ENCODE measurements at places on chromosomes 5 and 9. TPM values are rescaled to one million over a fixed set of nuclear protein-coding genes. Genes with fewer than 3 reads are reported as not detected.

DNA sequence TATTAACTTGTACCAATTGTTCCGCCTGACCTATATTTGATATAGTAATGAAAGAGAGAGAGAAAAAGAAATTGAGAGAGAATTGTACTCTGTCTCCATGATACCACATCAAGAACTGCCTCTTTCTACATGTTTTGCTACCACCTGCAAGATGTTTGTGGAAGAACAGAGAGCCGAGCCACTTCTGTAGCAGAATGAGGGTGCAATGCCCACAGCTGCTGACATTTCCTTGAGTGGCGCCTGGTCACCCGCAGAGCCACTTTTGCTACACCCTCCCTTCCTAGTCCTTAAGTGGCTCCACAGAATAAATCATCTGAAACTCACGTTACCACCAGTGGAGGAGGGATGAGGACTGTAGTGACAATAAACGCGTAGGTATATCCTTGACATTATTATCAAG lies 17.1 kb upstream of the FAM81B start:
- H3K4me3 ChIP-seq: no peak overlapping the region
- H3K4me1 ChIP-seq: no peaks in the 10 kb centered on the region
- H3K27me3 ChIP-seq: no peaks in the 10 kb centered on the region
- H3K27ac ChIP-seq: no peak overlapping the region

DNA sequence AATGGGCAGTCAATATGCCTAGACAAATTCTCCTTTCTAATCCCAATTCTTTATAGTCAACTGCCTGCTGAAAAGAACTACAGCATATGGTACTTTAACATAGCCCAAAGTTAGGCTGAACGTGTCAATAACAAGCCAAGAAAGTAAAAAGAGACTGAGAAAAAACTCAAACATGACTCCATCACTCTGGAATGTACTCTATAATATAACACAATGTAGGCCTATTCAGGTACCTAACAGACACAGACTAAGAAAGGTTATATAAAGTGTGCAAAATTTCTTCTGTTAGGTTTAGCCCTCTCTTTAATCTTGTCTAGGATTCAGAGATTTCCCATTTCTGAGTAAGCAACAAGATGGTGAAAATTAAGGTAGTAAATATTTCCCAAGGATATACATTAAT lies 209.7 kb upstream of the PRR16 start:
- H3K4me1 ChIP-seq: no peaks in the 10 kb centered on the region
- H3K27me3 ChIP-seq: no peaks in the 10 kb centered on the region
- no peak overlapping the region for H3K4me3 ChIP-seq
- no peak overlapping the region for H3K27ac ChIP-seq

DNA sequence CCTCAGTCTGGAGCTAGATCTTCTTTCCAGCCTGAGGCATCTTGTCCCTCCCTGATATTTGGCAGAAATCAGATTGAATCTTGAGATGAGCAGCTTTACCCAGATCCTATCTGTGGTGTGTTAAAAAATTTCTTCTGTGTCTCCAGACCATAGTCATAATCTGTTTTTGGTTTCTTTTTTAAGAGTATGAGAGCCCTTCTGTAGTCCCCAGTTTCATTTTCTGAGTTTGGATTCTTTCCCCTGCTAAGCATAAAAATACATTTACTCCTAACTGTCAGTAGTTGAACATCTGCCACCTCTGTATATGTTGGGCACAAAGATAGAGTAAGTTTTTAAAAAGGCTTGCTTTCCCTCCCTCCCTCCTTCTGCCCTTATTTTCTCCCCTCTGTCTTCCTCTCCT lies 137.7 kb downstream of the CNTLN start:
- DNase-seq: no peak

- no peaks in the 10 kb centered on the region for H3K27me3 ChIP-seq
- H3K36me3 ChIP-seq: peaks cover 77% of the 10 kb centered on the region
Observed at GRCh38 chr9:19117039-19117716, 10.1 kb downstream of the PLIN2 start.

DNA sequence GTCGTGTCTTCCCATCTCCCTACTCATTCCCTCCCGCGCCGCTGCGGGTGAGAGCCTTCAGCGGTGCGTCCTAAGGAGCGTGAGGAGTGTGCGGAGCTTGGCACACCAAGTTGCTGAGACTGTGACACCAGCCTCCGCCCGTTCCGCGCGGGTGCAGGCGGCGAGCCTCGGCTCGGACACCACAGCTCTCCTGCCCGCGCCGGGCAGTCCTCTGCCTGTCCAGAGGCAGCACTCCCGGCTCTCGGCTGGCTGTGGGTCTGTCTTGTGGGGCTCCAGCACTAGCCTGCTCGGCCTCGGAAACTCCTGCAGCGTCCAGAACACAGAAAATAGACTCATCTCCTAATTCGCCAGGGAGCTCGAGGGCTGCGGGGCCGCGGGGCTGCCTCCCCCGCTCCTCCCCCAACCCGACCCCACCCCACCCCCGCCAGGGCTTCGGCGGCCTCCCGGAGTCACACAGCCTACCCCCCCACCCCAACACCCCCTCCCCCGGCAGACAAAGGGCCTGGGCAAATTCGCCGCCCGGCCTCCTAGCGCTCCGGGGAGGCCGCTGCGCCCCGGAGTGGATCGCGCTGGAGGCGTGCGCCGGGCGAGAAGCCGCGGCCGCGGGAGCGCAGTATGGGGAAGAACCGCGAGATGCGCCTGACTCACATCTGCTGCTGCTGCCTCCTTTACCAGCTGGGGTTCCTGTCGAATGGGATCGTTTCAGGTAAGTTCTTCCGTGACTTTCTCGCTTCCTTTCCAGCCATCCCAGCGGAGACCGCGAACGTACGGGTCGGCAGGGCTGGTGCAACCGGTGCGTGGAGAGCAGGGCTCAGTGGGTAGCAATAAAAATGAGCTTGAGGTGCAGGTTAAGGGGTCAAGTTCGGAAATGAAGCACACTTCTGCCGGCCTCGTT lies at the start of gene ADAMTS19:
ADAMTS19 (plus strand) TSS at position 522 of the 895 bp plus-strand sequence; CDS start at position 616, 94 bp downstream.
- peak; percentile 61 for DNase-seq
- no peak within 1 kb of the TSS for H3K27ac ChIP-seq

- no peak overlapping the region for H3K4me3 ChIP-seq
- H3K4me1 ChIP-seq: no peaks in the 10 kb centered on the region
- no peak overlapping the region for H3K27ac ChIP-seq
- no peak for DNase-seq
Observed at GRCh38 chr5:168931638-168932345, 352.6 kb upstream of the PANK3 start.

DNA sequence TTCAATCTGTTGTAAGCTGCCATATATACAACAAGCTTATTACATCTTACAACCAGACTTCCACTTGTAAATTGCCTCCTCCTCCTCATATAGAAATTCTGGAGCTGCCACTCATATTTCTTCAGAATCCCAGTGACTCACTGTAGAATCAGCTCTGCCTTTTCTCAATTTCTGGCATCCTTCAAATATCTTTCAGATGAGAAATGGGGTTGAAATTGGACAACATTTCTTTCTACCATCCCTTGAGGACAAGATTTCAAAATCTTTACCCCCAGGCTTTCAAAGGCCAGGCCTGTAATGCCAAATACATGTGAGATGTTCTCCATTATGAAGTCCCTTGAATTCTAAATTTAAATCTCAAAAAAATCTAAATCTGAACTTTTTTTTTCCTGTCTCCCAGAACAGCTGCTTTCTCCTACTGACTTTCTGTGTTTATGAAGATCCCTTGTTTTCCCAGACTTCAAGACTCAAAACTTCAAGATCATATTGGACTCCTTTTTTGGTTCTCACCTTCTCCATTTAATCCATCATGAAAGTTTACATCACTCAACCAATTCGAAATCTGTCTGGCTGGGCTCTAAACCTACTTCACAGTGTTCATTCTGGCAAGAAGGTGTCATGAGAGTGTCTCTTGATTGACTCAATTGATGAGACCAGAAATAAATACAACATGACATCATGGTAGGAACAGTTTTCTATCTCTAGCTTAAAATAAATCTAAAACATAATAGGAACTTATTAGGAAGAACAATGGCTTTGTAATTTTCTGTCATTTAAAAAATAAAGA lies 109.8 kb downstream of the HMHB1 start:
- H3K36me3 ChIP-seq: no peaks in the 10 kb centered on the region
- H3K4me3 ChIP-seq: no peak overlapping the region

DNA sequence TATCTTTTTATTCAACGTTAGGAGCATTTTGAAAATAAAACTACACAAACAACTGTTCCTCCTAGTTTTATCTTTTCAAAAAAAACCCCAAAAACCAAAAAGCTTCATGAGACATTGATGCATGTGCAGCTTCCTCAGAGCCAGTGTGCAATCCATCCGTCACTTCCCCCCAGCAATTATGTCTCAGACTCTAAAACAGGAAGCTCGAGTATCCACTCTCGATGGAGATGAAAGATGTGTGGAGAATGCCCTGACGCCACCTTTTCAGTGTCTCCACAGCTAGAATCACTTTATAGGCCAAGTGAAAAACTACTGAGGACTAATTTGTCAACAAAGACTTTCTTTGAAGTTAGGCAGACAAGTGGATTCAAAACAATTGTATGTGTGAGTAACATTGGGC lies 408.9 kb upstream of the SMARCA2 start:
- H3K36me3 ChIP-seq: no peaks in the 10 kb centered on the region
- DNase-seq: no peak
- no peaks in the 10 kb centered on the region for H3K4me1 ChIP-seq
- no peak overlapping the region for H3K4me3 ChIP-seq
- no peak overlapping the region for H3K27ac ChIP-seq

DNA sequence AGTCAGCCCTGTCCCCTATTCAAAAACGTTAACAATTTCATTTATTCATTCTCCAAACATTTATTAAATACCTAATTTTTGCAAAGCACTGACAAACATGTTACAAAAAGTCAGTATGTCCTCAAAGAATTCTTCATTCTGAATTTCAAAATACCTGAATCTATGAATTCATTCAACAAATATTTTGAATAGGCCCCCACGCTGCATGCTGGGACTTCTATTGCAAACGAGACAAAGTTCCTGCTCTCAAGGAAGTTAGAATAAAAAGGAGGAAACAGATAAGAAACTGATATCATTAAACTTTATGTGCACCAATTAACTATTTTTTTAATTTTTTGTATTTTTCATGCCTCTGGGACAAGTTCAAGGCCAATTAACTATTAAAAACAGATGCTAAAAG lies 26.6 kb downstream of the TRPM6 start:
- no peak overlapping the region for H3K27ac ChIP-seq
- no peaks in the 10 kb centered on the region for H3K4me1 ChIP-seq
- H3K27me3 ChIP-seq: no peaks in the 10 kb centered on the region
- no peak overlapping the region for H3K4me3 ChIP-seq
- no peak for DNase-seq

- H3K4me3 ChIP-seq: no peak overlapping the region
- no peak for DNase-seq
- no peaks in the 10 kb centered on the region for H3K36me3 ChIP-seq
Observed at GRCh38 chr5:139299486-139299885, 5.9 kb downstream of the MATR3 start.

- H3K36me3 ChIP-seq: no peaks in the 10 kb centered on the region
- H3K27me3 ChIP-seq: no peaks in the 10 kb centered on the region
- no peak overlapping the region for H3K4me3 ChIP-seq
- H3K4me1 ChIP-seq: peaks cover 10% of the 10 kb centered on the region
- DNase-seq: peak; percentile 22
Observed at GRCh38 chr9:121839726-121840500, 188.5 kb downstream of the DAB2IP start.

The HTR4 gene
- 0.21 TPM for total RNA-seq

The SLC1A1 gene
- total RNA-seq: 6.5 TPM

The TMEM232 gene
- total RNA-seq: not detected

The CIZ1 gene
- 85.8 TPM for total RNA-seq

The CSF2 gene
- total RNA-seq: not detected

The PAEP gene
- not detected for total RNA-seq

The FBXL7 gene
- total RNA-seq: 30.4 TPM
